ENCODE measurements at places on chromosomes 3 and 15. TPM values are rescaled to one million over a fixed set of nuclear protein-coding genes. Genes with fewer than 3 reads are reported as not detected.

PROS1 gene
- 4.3 TPM for total RNA-seq

MYO5A gene
- 11.8 TPM for total RNA-seq

NEK10 gene
- total RNA-seq = 0.06 TPM

TGM4 gene
- not detected for total RNA-seq

UBR1 gene
- total RNA-seq = 10.8 TPM

ST3GAL6 gene
- total RNA-seq = 3.9 TPM

GOLGA6D gene
- not detected for total RNA-seq

A4GNT gene
- total RNA-seq = not detected

RAB6B gene
- 2.8 TPM for total RNA-seq

SLC22A13 gene
- total RNA-seq = not detected

TTC21A gene
- total RNA-seq = 0.86 TPM

LRRN1 gene
- 2.6 TPM for total RNA-seq

CMTM7 gene
- 71.4 TPM for total RNA-seq

KNG1 gene
- total RNA-seq = not detected

NR2E3 gene
- not detected for total RNA-seq

PIF1 gene
- total RNA-seq = 27.6 TPM

MSL2 gene
- 8.0 TPM for total RNA-seq

CPLX3 gene
- total RNA-seq = not detected

GOLGA8J gene
- total RNA-seq = not detected

PCLAF gene
- total RNA-seq = 107 TPM

ZNF501 gene
- 1.7 TPM for total RNA-seq

GRCh38 chr15:64004587-64004986 is 41.7 kb downstream of the DAPK2 start:
- DNase-seq = peak; percentile 91

DNA sequence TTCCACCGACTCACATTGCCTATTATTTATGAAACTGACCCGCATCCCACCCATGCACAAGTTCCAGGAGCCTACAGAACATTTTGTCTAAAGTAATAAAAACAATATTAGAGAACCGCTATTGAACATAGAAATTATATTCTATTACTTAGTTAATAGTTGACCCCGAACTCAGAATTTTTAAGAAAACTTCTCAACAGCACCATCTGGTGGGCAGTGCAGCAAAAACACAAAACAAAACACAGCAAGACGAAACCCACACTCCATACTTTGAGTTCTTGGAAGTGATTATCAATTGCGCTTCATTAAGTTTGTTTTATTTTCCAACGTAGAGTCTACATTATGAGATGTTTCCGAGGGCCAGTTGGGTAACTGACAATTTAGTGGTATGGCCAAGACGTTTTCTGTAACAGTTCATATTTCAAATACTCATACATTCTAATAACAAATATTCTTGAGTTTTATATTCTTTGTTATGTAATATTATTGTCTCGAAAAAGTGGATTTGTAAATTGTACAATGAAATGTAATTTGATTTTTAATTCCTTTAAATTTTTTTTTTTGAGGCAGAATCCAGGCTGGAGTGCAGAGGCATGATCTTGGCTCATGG is 24.0 kb upstream of the C3orf70 start:
- no peak for DNase-seq

DNA sequence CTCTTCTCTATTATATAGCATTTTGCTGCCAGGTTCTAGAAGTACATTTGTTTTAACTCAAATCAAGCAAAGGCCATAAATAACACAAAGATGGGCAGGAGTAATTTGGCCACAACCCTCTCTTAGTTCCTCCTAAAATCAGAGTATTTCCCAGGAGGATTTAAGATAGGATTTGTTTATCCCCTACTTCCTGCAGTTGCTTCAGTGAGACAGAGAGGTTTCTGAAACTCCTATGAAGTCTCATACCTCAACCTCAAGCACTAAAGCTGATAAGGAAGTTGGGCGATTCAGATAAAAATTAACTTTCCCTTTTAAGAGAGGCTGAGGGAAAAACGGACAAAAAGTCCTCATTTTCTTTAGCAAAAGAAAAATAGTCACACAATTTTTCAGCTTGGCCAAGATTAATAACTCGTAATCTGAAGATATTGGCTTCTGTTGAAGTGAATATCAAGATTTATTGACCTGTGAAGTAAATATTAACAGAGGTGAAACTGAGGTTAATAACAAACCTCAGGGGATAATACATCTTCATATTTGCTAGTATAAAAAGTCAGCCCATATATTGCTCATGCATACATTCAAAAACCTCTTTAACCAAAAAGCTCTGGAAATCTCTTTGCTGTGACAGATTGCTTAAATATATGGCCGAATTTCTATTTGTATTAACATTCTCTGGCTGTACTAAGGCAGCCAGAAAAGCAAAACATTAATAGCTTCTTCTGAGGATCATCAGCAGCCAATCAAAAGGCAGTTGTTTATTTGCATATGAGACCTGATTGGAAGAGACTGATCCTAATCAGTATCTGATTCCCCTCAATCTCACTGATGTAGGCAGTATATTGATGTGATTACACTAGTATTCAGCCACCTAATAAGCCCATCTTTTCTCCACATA is 90.6 kb upstream of the GADL1 start:
- DNase-seq = no peak

GRCh38 chr3:156630773-156631093 is 43.7 kb upstream of the TIPARP start:
- DNase-seq = no peak

DNA sequence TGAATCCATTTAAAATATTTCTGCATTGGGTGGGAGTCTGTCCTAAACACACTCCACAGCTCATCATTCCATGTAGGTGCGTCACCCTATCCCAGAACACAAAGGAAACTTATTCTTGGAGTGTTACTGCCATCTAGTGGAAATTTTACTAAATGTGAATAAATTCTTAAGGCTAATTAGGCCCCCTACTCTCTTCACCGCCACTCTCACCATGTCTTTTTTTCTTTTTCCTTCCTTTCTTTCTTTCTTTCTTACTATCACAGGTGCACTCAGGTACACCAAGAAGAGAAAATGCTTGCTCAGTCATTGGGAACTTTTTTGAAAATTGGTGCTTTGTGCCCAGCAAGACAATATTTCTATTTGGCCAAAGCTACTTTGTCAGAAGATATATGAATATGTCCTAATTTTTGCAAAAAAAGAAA is 26.4 kb upstream of the ATP8B4 start:
- no peak for DNase-seq

- DNase-seq = no peak
Measured at GRCh38 chr3:52404391-52404790, 40.5 kb downstream of the SEMA3G start.

GRCh38 chr15:33975022-33975565 is 6.8 kb downstream of the CHRM5 start:
- DNase-seq = no peak

DNA sequence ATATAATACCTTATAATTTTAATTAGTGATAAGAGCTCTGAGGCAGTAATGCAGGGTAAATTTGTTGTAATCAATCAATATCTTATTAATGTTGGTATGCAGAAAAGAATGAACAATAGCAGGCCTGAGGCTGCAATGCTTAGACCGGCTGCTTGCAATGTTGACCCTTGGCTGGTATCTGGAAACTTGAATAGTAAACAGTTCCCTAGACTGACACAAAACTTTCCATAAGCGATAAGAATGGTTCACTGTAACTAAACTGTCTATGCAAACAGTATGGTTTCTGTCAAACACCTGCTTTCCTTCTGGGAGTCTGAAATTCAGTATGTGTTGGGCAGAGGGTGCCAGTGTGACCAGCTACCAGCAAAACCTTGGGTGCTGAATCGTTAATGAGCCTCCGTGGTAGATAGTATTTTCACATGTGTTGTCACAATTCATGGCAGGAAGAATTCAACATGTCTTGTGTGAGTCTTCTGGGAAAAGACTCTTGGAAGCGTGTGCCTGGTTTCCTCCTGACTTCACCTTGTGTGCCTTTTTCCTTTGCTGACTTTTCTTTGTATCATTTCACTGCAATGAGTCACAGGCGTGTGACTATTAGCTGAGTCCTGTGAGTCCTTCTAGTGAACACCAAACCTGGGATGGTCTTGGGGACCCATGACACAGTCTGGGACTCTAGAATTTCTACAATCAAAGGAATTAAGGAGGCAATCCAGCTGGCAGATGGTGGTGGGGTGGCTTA is 30.7 kb upstream of the CLRN1 start:
- DNase-seq = peak; percentile 76

DNA sequence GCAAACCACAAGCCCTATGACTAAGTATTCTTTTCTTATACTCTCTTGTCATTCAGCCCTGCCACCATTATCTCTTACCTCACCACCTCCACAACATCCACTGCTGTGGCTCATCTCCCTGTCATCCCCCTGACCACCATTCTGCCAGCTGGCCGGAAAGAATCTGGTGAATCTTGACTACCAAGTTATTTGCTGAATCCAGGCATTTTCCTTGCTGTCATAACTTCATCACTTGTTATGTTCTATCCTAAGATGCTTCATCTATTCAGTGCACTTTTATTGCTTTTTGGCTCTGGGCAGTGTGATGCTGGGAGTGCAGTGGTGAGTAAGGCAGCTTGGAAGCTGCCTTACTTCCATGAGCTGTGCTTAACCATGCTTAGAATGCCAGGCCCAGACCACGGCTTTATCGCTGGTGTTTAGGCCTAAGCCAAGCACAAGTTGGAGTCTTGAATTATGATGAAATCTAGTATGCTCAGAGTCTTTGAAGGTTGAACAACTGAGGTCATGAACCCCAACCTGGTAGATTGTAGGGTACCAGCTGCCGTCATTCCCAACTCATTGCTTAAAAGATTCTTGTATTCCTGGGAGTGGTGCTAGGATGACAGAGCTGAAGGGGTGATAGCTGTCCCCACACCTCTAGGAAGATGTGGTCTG is 27.0 kb upstream of the APH1B start:
- peak; percentile 80 for DNase-seq

DNA sequence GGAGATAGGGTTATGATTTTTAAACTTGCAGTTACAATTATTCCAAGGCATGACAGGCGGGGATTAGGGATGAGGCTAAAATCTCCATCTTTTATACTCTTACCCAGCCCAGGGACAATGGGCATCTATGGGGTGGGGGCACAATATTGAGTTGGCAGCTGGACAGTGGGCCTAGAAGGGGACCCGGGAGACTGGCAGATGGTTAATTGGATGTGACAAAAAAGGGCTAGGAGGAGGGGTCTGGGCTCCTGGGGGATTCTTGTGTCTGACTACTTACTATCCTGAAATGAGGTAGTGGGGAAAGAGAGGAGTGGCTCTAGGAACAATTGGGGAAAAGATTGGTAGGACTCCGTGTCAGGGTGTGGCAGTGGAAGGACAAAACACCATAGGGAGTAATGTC is 53.0 kb upstream of the ROPN1 start:
- DNase-seq = no peak

DNA sequence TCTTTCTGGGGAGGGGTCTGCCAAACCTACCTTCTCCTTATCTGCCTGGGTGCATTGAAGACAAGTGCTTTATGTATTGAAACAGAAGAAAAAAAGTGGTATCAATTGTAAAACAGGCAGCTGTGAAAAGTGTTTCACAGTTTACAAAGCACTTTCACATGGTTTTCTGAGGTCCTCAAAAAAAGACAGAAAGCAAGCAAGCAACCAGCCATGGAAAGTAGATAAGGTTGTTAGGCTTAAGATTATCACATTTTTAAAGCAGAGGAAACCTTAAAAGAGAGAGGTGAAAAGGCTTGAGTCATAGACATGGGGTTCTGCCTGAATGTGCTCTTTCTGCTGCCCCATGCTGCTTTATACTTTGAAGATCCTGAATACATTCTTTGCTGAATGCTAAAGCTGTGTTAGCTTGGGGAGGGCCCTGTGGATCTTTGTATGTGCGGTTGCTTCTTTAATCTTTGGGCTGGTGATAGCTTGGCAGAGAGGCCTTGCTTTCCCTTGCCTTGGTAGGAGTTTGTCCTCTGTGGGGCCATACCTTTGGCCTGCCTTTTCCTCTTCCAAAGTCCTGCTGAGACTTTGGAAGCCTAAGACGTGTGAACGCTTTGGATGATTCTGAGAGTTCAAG is 2.6 kb downstream of the SMAD3 start:
- DNase-seq = no peak

GRCh38 chr15:38299216-38299615 is 46.6 kb downstream of the SPRED1 start:
- no peak for DNase-seq

DNA sequence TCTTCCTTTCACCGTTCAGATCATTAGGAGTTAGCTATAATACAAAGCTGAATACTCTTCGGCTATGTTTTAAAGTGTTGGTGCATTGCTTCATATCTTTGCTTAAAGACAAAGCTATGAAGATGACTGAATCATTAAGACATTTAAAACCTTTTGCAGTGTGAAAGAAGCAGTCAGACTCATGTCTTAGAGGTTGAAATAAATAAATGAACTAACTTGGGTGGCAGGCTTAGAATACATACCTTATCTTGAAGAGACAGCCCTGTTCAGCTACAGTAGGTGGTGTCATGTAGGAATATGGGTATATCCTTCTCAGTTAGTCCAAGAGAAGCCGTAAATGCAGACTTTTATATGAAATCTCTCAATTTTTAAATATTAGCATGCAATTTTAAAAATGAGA is 63.4 kb downstream of the OPA1 start:
- DNase-seq = no peak

- no peak for DNase-seq
Measured at GRCh38 chr3:197907196-197907595, 42.8 kb upstream of the RPL35A start.

GRCh38 chr15:93020976-93021772 is 67.8 kb downstream of the RGMA start:
- DNase-seq = no peak

GRCh38 chr15:25244731-25245585 is 193.9 kb downstream of the UBE3A start:
- DNase-seq = no peak

DNA sequence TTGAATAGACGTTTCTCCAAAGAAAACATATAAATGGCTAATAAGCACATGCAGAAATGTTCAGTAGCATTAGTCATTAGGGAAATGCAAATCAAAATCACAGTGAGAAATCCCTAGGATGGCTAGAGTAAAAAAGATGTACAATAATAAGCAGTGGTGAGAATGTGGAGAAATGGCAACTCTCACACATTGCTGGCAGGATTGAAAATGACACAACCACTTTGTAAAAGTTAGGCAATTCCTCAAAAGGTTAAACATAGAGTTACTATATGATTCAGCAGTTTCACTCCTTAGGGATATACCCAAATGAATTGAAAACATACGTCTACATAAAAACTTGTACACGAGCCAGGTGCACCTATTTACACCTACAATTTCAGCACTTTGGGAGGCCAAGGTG is 108.7 kb downstream of the ITPR1 start:
- no peak for DNase-seq

DNA sequence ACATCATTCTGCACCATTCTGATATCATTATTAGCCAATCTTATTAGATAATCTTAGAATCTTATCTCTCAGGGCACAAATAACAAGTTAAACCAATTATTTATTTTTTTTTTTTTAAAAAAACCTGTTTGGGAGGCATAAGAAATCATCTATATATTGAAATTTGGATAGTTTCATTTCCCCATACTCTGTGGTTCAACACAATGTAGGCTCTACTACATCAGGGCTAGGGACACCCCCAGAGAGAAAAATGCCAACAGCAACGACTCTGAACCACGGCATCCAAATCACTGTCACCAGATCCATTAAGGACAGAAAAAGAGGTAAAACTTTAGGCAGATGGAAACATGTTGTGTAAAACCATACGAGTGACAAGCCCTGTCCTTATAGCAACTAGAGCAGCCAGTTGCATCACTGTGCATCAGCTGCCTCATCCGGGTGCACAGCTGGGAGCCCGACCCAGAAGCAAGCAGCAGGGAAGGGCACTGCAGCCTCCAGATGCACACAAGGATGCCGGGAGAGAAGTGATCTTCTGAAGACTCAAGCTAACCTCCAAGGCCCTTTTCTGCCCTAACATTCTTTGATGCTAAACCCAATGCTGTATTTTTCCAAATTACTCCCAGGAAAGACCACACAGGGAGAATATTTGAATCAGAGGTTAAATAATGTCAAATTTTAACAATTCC is 381.1 kb downstream of the CTNNB1 start:
- no peak for DNase-seq
